Tibial nerve (tissue), 4 donors: ENCODE measurements at places on chromosomes 12 and 14.
A peak's percentile ranks its signal among the peaks of the same experiment; 100 is the strongest.

- H3K36me3 ChIP-seq = no peaks in the 10 kb centered on the region
- H3K4me3 ChIP-seq = no peak overlapping the region
- H3K27ac ChIP-seq = no peak overlapping the region
- peaks cover 7% of the 10 kb centered on the region for H3K4me1 ChIP-seq
- no peak for DNase-seq
- H3K27me3 ChIP-seq = no peaks in the 10 kb centered on the region
Measured at GRCh38 chr12:98737322-98737712, 92.2 kb downstream of the APAF1 start.

DNA sequence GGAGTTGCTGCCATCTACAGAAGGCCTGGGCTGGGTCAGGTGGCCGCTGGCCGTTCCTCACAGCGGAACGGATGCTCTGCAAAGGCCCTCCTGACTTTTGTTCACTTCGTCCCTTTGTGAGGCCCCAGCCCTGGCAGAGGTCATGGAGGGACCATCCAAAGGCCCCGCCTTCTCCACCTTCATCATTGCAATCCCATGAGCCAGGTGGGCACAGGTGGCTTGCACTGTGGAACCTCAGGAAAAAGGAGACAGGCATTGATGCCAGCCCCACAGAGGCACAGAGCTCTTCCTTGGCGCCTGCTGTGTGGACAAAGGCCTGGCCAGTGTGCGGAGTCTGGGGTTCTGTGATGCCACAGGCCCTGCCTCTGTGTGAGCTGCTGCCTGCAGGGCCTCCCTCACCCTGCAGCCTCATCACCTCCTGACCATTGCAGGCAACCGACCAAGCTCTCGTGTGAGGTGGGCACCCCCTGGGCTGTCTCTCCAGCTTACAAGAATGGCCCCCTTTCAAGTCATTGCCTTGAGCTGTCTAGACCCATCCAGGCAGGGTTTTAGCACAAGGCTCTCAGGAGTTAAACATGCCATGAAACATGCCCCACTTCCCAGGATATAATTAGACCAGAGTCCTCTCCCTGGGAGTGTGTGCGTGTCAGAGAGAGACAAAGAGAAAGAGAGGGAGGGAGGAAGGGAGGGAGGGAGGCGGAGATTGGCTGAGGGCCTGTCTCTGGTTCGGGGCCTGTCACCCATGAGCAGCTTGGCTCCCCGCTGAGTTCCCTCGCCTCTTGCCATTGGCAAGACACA, 19.3 kb downstream of the NFKBIA start:
- peaks cover 37% of the 10 kb centered on the region for H3K4me1 ChIP-seq
- no peak overlapping the region for H3K4me3 ChIP-seq
- peak overlapping the region; percentile 84 for H3K27ac ChIP-seq
- peak; percentile 65 for DNase-seq

DNA sequence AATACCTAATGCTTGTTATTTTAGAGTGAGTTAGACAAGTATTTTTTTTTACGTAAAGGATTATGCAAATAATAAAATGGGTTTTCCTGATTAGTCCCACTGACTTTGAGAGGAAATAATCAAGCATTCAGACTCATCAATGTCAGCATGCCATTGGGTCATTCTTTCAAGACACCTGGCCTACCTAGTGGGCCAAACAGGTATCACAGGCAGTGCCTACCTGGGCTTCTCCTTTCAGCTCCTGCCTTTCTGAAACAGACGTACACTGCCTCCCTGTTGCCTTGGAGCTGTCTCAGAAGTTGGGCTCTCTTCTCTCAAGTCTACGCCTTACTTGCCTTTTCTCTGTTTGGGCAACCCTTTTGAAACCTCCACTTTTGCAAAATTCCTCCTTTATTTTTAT, 545.6 kb downstream of the SNAPC1 start:
- H3K4me1 ChIP-seq = no peaks in the 10 kb centered on the region
- H3K27ac ChIP-seq = no peak overlapping the region
- DNase-seq = no peak
- H3K36me3 ChIP-seq = no peaks in the 10 kb centered on the region
- no peaks in the 10 kb centered on the region for H3K27me3 ChIP-seq

DNA sequence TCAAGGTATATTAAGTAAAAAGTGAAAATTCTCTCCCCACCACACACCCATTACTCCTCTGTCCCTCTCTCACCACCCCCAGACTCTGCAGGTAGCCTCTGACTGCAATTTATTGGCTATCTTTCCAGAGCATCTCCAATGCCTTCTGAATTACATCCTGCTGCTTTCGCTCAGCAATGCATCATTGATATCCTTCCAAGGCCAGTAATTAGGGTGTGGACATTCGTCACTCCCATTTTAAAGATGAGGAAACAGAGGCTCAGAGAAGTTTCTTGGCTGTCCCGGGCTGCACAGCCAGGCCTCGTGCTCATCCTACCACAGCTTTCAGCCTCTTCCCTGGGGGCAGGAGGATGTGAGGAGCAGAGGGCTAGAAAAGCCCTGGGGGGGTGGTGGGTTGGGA, 23.6 kb upstream of the PGF start:
- no peak overlapping the region for H3K4me3 ChIP-seq
- H3K27ac ChIP-seq = no peak overlapping the region
- H3K27me3 ChIP-seq = no peaks in the 10 kb centered on the region
- peaks cover 12% of the 10 kb centered on the region for H3K4me1 ChIP-seq

DNA sequence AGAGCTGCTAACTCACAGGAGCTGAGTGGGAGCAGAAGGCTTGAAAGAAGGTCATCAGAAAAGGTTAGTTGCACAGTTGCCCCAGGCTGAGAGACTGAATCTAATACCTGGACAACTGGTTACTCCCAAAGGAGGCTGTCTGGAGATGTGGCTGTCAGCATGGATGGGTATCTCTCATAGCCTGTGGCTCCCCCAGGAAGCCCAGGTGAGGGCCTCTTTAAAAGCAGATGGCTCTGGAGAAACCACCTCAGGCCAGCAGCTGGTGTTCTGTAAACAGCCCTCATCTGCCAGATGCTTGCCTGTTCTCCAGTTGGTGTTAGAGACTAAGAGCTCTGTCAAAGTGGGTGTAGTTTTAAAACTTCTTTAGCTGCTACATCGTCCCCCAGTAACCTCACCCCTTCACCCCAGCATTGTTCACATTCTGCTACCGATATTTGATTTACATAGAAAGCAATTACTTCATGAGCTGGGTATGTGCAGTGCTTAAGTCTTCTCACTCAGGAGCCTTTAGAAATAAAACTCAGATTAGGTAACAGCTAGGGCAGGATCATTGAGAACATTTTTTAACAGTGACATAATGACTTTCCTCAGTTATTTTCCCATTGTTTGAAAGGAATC, 25.8 kb downstream of the DACT1 start:
- H3K4me3 ChIP-seq = no peak overlapping the region
- DNase-seq = no peak
- H3K27ac ChIP-seq = peak overlapping the region; percentile 7
- H3K4me1 ChIP-seq = no peaks in the 10 kb centered on the region
- H3K36me3 ChIP-seq = no peaks in the 10 kb centered on the region
- H3K27me3 ChIP-seq = no peaks in the 10 kb centered on the region

- no peaks in the 10 kb centered on the region for H3K27me3 ChIP-seq
- H3K4me1 ChIP-seq = peaks cover 8% of the 10 kb centered on the region
- no peak overlapping the region for H3K27ac ChIP-seq
- H3K36me3 ChIP-seq = no peaks in the 10 kb centered on the region
- no peak overlapping the region for H3K4me3 ChIP-seq
- no peak for DNase-seq
Measured at GRCh38 chr12:70640901-70641300, 3.7 kb upstream of the PTPRB start.

DNA sequence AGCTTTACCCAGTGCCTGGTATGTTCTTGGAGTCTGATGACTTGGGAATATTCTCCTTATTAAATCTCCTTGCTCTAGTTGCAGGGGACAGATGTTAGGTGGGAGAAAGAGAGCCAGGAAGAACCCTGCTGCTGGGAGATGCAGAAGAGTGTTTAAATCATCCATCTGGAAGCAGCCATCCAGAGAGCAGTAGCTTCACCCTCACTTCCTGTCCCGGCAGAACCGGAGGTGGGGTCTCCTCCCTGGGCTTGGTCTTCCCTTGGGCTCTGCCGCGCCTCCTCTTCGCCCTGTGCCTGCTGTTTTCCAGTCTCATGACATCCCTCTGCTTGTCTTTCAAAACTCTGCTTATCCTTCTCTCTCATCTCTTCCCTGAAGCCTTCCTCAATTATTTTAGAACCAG, 15.5 kb downstream of the B4GALNT3 start:
- no peak overlapping the region for H3K27ac ChIP-seq
- H3K36me3 ChIP-seq = no peaks in the 10 kb centered on the region
- no peaks in the 10 kb centered on the region for H3K27me3 ChIP-seq
- DNase-seq = no peak
- no peak overlapping the region for H3K4me3 ChIP-seq

DNA sequence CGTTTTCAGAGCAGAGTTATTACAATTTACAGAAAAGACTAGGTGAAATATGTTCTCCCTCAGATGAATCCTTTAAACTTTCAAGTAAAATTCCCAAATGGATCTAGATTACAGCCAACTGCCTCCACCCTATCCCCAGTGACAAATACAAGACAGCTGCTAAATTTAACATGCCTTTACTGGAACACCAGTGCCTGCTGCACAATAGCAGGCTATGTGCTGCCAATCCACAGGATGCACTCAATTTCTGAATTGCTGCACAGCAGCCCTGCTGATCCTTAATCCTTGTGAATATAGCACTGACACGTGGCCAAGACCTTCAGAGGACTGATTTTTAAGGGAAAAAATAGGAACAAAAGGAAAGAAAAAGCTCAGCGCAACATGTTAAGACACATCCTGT, 128.9 kb downstream of the CCER1 start:
- H3K4me3 ChIP-seq = no peak overlapping the region
- no peaks in the 10 kb centered on the region for H3K27me3 ChIP-seq
- no peak for DNase-seq
- H3K36me3 ChIP-seq = no peaks in the 10 kb centered on the region
- no peaks in the 10 kb centered on the region for H3K4me1 ChIP-seq
- H3K27ac ChIP-seq = no peak overlapping the region
